B cell (primary cell): ENCODE measurements at places on chromosomes 4 and X. TPM values are rescaled to one million over a fixed set of nuclear protein-coding genes. Genes with fewer than 3 reads are reported as not detected.

DNA sequence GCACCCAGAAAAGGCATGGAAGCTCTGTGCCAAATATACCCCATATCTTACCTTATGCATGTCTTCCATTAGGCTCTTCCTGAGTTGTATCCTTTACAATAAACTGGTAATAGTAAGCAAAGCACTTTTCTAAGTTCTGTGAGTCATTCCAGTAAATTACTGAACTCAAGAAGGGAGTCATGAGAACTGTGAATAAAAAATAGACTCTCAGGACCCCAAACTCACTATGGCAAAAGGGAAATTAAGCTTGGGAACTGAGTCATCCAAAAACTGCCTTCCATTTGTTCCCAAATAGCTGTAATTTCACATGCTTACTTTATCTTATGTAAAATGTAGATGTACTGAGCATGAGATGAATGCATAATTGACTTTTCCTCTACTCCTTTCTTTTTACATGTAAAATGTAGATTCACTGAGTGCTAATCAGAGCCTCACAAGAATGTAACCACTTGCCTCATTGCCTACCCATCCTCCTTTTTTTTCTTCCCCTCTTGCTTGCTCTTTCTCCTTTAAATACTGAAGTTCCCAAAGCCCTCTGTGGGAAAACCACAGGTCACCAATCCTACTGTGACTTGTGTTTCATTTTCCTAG lies 8.1 kb downstream of the TCEAL3 start:
- no peak for DNase-seq

DNA sequence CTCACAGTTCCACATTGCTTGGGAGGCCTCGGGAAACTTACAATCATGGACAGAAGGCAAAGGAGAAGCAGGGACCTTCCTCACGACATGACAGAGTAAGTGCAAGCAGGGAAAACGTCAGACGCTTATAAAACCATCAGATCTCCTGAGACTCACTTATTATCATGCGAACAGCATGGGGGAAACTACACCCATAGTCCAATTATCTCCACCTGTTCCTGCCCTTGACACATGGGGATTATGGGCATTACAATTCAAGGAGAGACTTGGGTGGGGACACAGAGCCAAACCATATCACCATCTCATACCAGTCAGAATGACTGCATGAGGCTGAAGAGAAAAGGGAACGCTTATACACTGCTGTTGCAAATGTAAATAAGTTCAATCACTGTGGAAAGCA lies 1066.9 kb upstream of the PCDH7 start:
- DNase-seq = no peak

DNA sequence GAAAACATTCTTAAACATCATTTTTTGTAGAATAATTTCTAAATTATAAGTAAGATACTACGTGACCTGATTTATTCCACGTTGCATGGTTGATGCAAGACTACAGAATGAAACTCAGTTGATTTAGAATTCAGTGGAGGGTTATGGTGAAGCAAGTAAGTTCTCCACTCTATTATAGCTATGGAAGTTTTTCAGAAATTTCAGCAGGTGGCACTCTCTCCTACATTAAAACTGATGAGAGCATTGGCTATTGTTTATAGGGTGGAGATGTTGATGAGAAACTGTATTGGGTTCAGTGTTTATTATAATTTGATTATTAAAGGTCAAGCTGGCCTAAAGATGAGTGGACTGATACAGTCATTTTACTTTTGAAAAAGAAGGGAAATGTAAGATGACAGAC lies 88.0 kb downstream of the FNIP2 start:
- peak; percentile 63 for DNase-seq

DNA sequence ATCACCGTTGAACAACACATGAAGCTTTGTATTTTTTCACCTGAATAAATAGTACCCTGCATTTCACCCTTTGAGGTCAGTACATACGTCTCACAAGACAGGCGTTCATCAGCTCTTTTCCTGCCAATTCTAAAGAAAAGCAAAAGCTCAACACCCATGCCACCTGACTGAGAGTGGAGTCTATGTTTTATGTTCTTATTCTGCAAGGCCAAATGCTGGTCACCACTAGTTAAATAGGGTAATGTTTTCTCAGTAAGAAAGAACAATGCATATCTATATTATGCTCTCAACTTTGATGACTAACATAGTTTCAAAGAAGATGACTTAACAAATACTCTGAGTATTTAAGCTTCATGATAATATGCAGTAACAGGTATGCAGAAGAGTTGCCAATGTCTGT lies 336.3 kb upstream of the BMP3 start:
- DNase-seq = no peak

GRCh38 chrX:47097018-47097417 lies 18.8 kb downstream of the RGN start:
- no peak for DNase-seq

DNA sequence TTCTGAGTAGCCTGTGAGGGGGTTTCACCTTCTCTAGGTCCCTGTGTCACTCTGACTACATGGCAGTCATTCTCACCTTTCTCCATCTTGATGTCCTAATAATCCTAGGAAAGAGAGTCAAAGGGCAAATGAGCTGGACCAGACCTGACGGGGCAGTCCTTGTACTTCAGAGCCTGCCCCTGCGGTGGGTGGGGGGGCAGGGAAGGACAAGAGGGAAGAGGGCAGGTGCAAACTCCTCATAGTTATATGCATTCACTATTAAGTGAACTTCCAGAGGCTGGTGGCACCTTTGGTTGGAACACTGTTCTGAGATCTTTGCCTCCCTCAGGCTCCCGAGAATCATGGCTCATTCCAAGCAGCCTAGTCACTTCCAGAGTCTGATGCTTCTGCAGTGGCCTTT lies at the start of gene AWAT1:
AWAT1 (plus strand) TSS at position 301 of the 400 bp plus-strand sequence; CDS start at position 342, 41 bp downstream.
- no peak for DNase-seq

- no peak for DNase-seq
Observed at GRCh38 chrX:29541038-29541437, 674.3 kb upstream of the MAGEB2 start.

- DNase-seq = no peak
Observed at GRCh38 chrX:123184219-123184865, at the start of gene GRIA3. Gene GRIA3, plus strand, starts transcription at chrX:123184278. Its CDS starts 258 bp downstream, at chrX:123184536.

GRCh38 chr4:180669680-180670079 lies 1573.5 kb upstream of the TENM3 start:
- no peak for DNase-seq

- DNase-seq = no peak
Observed at GRCh38 chr4:129788486-129788885, 692.5 kb downstream of the C4orf33 start.

DNA sequence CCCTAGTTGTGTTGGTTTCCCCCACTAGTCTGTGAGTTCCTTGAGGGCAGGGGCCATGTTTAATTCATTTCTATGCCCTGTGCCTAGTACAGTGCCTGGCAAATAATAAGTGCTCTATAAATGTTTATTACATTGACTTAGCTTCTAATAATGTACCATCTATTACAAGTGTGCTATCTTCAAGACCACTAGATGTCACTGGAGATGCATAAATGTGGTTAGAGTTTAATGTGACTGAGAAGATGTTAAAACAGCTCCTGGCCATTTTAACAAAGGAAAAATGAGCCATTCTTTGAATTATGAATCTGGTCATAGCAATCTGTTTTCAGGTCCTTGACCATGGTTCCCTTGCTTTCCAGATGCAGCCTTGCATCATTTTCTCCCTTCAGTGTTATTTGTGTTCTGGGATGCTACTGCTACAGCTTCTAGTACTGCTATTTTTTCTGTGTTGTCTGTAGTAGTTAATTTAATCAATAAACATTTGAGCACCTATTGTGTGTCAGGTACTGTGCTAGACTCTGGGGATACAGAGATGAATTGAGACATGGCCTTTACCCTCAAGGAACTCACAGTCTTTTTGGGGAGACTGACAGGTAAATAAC lies 43.2 kb downstream of the SLC9A6 start:
- peak; percentile 58 for DNase-seq

DNA sequence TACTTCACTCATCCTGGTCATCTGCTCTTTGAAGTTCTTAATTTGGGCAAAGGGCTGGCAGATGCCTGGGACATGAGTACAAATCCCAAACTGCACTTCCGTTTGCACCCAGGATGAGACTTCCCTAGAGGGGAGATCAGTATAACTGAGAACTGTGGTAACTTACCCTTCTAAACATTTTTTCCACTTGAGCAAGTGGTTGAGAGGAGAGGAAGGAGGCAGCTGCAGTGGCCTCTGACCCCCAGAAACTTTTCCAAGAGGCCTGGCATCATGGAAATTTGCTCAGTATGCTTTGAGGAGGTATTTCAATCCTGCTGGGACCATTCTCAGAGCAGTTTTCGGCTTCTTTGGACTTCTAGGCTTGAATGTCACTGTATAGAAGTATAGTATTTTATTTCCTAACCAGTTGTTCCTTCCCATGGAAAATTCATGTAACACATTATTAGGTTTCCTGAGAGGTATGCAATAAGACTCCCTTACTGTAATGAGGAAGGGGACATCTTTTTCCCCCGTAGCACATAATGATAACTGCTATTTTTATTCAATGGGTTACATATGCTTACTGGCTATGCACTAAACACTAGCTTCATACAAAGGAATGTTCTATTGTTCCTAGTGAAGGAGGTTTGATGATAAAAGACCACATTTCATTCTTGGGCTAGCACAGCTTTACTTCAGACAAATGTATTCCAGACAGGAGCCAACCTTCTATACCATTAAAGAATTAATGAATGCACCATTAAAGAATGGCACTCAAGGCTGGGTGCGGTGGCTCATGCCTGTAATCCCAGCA lies 129.3 kb downstream of the SHROOM3 start:
- no peak for DNase-seq

DNA sequence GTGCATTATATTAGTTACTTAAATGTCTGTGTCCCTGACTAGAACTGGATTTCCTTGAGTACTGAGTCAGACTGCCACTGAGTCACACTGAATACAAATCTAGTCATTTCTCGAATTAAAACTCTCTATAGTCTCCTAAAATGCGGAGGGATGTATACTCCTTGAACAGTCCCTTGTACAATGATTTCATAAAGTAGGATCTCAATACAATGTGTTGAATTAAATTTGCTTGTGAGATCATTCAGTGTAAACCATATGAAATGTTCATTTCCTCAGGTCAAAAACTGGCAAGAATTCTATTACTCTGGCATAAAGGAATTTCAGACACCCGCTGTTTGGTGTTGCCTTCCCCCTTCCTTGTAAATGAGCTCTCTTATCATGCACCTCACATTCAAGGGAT lies 17.5 kb upstream of the FAM241A start:
- no peak for DNase-seq

GRCh38 chr4:6391852-6392188 lies 80.6 kb downstream of the PPP2R2C start:
- no peak for DNase-seq

- no peak for DNase-seq
Observed at GRCh38 chrX:40581336-40581920, 658 bp downstream of the ATP6AP2 start.

DNA sequence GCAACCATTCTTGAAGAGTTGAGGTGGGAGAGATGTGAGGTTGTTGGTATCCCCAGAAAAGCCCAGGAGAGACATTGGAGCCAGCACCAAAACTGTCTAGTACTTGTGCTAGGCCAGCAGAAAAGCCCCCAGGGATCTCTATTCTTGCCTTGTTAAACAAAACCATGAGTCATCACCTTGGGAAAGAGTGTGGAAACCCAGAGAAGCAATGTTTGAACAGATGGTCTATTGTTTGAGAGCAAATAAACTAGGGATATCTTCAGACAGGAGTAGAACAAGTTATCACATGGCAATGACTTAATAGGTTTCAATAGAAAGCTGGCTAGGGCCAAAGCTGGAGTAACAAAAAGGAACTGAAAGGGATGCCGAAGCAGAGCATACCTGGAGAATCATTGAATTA lies 195.7 kb upstream of the CASK start:
- no peak for DNase-seq

GRCh38 chr4:41992967-41993857 lies 2.9 kb downstream of the SLC30A9 start:
- no peak for DNase-seq

- DNase-seq = no peak
Observed at GRCh38 chrX:101460669-101461068, 24.6 kb upstream of the ARMCX4 start.

DNA sequence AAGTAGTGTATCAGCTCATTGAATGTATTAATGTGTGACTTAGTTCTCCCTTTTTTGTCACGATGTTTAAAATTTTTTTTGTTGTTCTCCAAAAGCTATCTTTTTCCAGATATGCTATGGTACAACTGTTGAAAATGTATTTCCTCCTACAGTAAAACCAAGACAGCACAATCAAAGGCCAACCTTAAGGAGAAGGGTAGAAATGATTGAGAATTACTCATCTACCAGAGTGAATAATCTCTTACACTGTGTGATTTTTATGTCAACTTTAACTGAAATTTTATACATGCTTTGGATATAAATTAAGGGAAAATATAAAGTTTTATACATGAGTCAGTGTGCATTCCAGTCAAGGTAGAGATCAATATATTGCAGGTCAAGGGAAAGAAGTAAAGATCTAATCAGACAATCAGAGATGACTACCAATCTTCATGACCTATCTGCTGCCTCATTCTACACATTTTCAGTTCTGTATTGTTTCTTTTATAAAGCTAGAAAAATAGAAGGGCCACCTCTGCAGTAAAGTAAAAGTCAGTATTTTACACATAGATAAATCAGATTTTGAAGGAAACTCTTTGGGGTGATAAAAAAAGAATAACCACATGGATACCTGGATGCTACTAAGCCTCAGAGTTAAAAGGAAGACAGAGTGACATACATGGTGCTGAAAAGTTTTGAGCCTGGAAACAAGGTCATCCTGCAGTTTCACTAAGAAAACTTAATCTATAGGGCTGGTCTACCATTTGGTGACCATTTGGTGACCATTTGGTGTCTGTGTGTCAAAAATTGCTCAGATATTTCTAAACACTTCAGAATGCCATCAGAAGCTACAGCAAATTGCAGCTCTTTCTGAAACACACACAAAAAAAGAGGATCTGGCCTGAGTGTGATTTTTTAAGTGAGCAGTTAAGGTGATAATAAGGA lies 1.6 kb downstream of the FAM13A start:
- no peak for DNase-seq

DNA sequence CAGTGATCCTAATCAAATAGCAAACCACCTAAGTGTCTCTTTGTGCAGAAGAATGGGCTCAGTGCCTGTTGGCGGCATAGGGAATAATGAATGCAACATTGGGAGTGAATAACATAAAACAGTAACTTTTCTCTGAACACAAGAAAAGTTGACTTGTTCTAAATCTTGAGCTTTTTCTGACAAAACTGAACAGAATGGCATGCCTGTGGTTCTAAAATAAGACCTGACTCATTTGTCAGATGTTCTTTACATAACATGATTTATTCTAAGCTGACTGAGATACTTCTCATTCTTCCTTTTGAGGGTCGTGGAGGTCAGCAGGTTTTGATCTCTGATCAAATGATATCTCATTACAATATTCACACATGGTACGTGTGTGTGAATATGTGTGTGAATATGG lies 165.4 kb upstream of the WDR1 start:
- no peak for DNase-seq

DNA sequence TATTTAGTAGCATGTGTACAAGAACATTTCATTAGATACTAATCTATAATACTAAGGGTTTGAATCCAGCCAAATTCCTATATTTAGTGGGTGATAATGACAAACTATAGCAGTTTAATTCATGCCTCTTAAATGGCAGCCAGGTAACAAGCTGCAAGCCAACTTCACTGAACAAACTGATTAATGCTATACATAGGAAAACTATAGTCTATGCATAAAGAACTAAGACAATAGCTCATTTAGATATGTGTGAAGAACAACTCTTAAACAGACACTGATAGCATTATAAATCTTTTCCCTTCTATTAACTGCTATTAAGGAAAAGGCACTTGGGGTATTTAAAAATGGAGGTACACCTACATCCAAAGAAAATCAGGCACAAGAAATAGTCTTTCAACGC lies 19.1 kb downstream of the ACSL1 start:
- no peak for DNase-seq

The CYTL1 gene
- not detected in 2 replicates for total RNA-seq

The TEX13B gene
- total RNA-seq = not detected in 2 replicates

The STATH gene
- not detected in 2 replicates for total RNA-seq

The VEGFD gene
- total RNA-seq = not detected in 2 replicates
